Eye (tissue), 1 donor: ENCODE measurements at places on chromosomes 11 and 22.

GRCh38 chr11:32023370-32024305, 67.2 kb upstream of the RCN1 start:
- no peak for DNase-seq

- DNase-seq: no peak
These were observed 25.5 kb upstream of the MGAT3 start for GRCh38 chr22:39431216-39431801.

- no peak for DNase-seq
These were observed 77.4 kb downstream of the PARVA start for GRCh38 chr11:12454782-12455181.

DNA sequence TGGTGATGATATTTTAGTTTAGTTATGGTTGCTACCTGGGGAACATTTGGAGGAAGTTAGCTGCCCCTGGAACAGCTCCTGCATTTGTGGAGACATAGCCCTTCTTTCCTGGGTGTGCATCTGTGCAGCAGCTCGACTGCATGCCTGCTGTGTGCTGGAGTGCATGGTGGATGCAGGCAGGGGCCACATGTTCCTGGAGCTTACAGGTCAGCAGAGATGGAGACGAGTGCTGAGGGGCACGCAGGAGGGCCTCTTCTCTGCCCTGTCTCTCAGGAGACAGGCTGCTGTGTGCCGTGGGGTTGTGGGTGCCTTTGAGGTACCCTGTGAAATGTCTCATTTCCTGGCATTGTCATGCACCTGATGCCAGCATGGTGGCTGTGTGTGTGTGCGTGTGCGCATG, 87.5 kb downstream of the TBC1D22A start:
- no peak for DNase-seq

DNA sequence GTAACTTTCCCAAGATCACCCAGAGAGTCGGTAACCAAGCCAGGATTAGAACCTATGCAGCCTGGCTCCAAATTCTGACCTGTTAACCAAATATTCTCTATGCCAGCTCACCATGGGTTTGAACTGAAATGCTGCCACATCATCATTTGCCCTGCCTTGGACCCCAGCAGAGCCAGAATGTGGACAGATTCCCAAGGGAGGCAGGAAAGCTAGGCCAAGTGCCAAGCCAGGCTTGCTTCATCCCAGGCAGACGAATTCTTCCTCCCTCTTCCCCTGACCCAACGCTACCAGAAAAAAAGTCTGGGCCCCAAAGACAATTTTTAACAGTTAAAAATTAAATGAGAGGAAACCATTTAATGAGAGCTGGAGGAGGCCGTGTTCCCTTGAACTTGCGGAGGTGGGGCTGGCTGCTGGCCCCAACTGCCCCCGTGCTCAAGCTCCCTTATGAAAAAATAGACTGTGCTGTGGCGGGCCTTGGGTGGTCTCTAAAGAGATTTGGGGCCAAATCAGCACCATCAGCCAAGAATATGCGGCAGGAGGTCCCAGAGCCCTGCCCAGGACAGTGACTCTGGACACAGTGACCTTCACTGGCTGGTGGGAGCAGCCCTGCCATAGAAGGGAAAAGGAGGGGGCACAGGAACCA, 184.1 kb upstream of the SYT13 start:
- DNase-seq: no peak

DNA sequence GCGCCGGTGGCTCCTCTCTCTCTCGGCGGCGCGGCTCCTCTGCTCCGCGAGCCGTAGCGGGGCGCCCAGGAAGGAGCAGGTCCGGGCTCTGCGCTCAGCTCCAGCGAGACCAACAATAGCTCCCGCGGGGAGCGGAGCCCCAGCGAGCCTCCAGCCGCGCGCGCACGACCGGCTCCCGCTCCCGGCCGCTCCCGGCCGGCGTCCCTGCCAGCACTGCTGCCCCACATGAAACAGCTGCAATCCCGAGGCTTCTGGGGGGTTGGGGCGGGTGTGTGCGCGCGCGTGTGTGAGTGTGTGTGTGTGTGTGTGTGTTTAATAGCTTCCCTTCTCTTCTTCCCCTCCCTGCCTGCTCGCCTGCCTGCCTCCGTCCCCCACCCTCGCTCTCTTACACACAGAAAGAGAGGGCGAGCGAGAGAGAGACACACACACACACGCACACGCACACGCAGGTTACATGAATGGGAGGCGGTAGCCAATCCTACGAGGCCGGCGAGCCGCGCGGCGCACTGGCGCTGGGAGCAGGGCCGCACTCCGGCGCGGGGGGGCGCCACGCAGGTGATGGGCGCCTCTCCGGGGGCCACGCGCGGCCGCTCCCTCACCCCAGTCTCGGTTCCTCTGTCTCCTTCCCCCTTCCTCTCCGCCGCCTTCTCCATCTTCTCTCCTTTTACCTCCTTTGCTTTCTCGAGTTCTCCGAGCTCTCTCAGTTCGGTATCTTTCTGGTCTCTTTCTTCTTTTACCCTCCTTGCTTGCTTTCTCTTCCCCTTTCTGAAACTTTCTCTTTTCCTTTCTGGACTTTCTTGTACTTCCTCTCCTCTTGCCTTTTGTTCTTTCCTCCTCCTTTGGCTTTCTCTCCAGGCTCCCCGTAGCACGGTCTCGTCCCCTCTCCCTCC, at the start of gene TENM4:
TENM4 (minus strand) TSS at position 460 of the 890 bp plus-strand sequence. CDS start 371,086 bp downstream, outside the sequence.
- DNase-seq: peak; percentile 97
